ENCODE measurements at places on chromosomes 1 and 21.

DNA sequence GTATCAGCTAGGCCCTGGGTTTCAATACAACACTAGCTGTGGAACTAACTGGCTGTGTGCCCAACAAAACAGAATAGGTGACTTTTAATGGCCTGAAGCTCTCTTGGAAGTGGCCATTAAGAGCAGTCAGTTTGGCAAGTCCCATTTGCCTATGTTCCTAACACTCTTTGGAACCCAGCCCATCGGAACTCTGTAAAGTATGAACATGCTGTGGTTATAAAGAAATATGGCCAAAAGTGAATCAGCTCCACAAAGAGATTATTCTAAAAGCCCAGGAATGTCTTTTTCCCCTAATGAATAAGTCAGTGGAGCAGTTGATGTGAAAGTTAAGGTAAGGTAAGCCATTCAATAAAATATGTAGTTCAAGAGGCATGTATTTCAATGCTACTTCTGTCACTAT, 223.7 kb upstream of the ADAMTS5 start:
- DNase-seq, result no peak

GRCh38 chr1:63046539-63046938, 262.6 kb downstream of the ATG4C start:
- DNase-seq, result no peak

GRCh38 chr1:160499631-160500030, 23.4 kb downstream of the SLAMF6 start:
- DNase-seq, result no peak

- DNase-seq, result peak; percentile 48
Measured at GRCh38 chr1:19800076-19800804, 524 bp upstream of the TMCO4 start.

DNA sequence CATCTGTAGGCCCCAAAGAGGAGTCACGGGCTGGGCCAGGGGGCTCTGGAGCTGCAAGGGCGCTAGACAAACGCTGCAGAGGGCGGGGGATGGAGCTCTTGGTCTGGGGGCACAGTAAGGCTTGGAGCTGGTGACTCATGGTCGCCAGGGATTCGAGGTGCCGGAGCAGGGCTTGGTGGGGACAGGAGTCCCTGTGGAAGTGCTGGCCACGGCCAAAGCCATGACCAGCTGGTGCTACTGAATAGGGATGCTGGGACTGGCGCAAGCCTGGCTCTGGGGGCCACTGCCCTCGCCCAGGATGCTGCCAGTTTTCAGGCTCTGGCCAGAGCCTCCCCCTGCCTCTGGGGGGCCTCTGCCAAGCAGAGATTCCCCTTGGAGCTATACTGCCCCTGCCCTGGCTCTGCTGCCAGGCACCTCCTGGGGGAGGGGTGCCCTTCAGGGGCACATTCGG, 25.2 kb downstream of the SPOCD1 start:
- DNase-seq, result no peak

GRCh38 chr1:78493451-78493850, 2.7 kb downstream of the PTGFR start:
- DNase-seq, result no peak

DNA sequence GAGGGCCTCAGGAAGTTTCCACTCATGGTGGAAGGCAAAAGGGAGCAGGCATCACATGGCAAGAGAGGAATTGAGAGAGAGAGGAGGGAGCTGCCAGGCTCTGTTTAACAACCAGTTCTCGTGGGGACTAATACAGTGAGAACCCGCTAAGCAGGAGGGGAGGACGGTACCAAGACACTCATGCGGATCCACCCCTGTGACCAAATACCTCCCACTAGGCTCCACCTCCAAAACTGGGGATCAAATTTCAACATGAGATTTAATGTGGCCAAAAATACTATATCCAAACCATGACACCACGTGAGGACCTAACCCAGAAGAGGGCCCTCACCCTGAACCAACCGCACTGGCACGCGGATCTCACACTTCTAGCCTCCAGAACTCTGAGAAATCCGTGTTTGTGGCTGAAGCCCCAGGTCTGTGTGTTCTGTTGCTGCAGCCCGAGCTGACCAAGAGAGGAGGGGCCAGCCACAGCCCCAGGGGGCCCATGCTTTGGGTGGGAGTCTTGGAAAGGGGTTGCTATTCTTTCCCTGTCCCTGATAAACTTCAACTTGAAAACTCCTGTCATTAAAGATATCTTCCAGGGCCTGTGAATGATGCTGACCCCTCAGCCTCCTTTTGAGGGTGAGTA, 32.0 kb downstream of the TRIM67 start:
- no peak for DNase-seq

DNA sequence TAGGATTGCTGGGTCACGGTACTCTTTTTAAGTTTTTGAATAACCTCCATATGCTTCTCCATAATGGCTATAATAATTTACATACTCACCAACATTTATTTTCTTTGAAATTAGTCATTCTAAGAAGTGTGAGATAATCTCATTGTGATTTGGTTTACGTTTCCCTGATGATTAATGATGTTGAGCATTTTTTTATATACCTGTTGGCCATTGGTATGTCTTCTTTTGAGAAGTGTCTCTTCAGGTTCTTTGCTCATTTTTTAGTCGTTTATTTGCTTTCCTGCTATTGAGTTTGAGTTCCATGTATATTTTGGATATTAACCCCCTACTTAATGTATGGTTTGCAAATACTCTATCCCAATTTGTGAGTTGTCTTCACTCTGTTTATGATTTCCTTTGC, 9.3 kb downstream of the RNF187 start:
- DNase-seq, result no peak

- DNase-seq, result no peak
Measured at GRCh38 chr21:25405984-25406383, 201.3 kb downstream of the MRPL39 start.

GRCh38 chr1:220507085-220507484, 20.9 kb upstream of the MARK1 start:
- DNase-seq, result no peak

DNA sequence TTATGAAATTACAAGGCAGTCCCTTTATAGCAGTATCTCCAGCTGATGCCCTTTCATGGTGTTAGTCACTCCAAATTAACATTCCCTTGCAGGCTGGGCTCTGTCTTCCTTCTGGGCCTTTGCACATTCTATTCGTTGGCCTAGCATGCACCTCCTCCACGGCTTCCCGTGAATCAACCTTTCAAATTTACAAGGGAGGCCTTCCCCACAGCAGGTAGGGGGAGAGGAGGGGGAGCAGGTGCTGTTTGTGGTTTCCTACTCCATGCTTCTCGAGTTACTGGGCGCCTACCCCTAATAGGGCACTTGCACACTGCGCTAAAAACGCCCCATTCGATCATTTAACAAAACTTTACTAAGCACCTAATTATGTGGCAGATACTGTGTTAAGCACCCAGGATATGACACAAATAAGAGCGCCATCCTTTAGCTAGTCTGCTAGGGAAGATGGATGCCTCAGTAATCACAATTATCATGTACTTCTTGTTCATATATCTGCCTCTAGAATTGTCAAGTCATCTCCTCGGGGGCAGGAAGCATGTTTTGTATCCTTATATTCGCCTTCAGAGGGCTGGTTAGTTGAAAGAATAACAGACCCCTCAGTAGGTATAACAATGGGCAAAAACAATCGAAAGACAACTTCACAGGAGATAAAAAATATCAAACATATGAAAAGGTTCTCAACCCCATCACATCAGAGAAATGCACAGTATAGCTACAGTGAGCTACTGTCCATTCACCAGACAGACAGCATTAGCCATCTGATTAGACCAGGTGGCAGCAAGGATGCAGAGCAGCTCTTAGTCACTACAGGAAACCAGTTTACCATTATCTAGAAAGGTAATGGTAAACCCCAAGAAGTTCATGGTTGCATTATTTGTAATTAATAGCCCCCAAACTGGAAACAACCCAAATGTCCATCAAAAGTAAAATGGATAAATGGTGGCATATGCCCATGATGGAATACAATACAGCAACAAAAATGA, 1.7 kb upstream of the ADAR start:
- peak; percentile 74 for DNase-seq

DNA sequence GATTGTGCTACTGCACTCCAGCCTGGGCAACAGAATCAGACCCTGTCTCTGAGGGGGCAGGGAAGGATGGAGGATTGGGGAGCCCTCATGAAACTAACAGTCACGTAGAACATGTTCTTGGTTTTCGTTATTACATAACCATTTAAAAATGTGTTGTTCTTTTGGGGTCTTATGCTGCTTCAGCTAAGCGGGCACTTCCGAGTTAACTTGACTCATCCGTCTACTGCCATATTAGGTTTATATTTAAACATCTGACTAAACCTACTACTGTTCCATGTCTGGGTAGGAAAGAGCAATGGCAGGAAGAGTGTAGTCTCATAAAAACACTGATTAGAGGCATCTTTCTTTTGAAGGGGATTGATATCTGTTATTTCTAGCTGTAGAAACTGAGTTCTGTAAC, 59.5 kb upstream of the BMP8A start:
- no peak for DNase-seq

- no peak for DNase-seq
Measured at GRCh38 chr1:15678578-15678977, 5.5 kb upstream of the PLEKHM2 start.

- DNase-seq, result no peak
Measured at GRCh38 chr1:3072391-3073185, 3.6 kb downstream of the PRDM16 start.

GRCh38 chr1:153792631-153793041, 17.4 kb downstream of the SLC27A3 start:
- no peak for DNase-seq

GRCh38 chr1:40064797-40065499, 24.4 kb downstream of the CAP1 start:
- no peak for DNase-seq

- DNase-seq, result peak; percentile 62
Measured at GRCh38 chr1:112704934-112705627, 1.8 kb downstream of the RHOC start.

DNA sequence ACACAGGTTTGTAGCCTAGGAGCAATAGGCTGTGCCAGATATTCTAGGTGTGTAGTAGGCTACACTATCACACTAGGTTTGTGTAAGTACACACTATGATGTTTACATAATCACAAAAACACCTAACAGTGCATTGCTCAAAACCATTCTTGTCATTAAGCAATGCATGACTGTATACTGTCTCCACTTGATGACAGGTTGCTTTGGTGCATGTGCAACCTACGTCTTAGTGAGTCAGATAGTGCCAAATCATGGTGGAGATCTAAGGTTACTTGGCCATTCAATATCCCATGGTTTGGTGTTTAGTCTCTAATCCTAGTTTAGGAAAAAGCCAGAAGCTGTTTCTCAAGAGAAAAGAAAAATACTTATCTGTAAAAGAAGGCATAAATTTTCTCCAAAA, 181.1 kb downstream of the KCNK2 start:
- no peak for DNase-seq

GRCh38 chr1:244273845-244274619, 177.7 kb downstream of the ADSS2 start:
- no peak for DNase-seq

DNA sequence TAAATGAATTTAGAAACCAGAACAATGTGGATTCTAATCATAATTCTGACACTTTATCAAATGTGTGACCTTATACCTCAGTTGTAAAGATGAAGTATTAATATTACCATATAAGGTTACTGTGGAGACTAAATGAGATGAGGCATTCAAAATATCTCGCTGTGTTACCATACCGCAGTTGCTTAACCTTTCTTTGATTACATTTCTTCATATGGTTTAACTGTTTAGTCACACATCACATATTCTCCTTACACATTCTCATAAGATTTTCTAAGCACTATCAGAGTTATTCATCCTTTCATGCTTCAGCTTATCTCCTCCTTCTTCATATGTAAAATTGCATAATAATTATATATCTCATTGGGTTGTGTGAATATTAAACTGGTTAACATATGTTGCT, 88.9 kb downstream of the LRRC53 start:
- no peak for DNase-seq

DNA sequence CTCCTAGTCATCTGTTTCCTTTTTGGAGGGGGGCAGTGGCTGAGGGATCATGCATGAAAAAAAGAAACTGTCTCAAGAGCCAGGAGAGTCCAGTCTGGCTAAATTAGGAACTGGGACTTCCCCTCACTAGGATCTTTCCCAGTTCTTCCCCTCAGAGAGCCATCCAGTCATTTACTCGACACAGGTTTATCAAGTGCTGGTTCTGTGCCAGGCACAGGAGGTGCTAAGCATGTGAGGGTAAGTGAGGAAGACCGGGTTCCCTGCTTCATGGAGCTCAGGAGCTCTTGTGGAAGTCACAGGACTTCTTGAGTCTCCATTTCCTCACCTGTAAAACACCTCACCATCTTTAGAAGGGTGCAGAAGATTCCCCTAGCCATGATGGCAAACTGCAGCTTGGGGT, 8.6 kb upstream of the NUAK2 start:
- DNase-seq, result no peak

DNA sequence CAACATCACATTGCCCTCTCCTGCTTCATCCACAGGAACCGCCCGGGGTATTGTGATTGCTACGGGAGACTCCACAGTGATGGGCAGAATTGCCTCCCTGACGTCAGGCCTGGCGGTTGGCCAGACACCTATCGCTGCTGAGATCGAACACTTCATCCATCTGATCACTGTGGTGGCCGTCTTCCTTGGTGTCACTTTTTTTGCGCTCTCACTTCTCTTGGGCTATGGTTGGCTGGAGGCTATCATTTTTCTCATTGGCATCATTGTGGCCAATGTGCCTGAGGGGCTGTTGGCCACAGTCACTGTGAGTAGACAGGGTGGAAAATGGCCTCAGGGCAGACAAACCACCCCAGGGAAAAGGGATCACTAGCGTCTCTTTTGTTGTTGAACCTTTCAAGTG, 12.7 kb downstream of the ATP1A4 start:
- no peak for DNase-seq

DNA sequence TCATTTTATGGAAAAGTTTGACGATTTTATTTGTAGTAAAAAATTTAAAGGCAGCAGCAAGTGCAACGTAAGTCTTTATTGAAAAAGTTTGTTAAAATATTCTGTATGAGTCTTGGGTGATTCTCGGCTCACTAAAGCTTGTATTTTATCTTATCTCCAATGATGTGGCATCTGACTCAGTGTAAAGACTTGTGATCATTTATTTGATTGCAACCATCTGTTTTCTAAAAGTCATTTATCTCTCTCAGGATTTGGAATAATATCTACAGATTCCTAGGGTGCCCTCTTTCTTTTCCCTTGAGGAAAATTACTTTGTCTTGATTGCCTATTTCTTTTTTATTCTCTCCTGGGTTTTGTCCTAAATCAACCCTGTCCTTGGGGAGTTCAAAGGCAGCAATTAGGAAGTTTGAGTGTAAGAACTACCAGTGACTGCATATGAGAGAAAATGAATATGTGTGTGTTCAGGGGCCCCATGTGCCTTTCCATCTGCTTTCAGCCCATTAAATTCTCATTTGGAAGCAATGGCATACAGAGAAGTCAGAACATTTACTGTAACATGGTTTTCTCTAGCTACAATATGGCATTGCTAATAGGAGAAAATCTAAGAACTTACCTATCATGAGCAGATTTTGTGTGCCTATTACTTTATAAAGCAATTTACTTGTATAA, 575.0 kb upstream of the CHRM3 start:
- DNase-seq, result no peak

Data from CD4-positive, alpha-beta T cell treated with Interleukin-12 subunit alpha and Interleukin-12 subunit beta, for 1 hour (primary cell).